ENCODE measurements at places on chromosomes 13 and 19.

DNA sequence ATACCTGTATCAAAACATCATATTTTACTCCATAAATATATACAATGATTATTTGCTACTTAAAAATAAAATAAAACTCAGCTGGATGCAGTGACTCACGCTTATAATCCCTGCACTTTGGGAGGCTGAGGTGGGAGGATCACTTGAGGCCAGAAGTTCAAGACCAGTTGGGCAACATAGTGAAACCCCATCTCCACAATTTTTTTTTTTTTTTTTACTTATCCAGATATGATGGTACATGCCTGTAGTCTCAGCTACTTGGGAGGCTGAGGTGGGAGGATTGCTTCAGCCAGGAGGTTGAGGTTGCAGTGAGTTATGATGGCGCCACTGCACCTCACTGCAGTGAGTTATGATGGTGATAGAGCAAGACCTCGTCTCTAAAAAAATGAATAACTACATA, 22.4 kb downstream of the POU2F2 start:
- no peak for DNase-seq

GRCh38 chr19:44626048-44626624, 12.8 kb downstream of the IGSF23 start:
- no peak for DNase-seq

DNA sequence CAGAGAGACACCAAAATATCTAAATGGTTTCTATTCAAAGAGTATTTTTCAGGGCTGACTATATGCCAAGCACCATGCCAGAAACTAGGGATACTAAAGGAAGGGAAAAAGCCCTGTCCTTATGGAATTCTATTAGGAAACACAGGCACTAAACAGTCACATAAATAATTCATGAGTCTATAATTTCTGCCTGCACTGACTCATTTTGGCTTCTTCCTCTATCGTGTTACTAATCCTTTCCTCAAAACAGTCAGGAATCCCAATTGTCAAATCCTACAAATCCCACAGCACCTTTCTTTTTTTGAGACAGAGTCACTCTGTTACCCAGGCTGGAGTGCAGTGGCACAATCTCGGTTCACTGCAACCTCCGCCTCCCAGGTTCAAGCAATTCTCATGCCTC, 29.2 kb downstream of the XPO4 start:
- DNase-seq, result no peak

DNA sequence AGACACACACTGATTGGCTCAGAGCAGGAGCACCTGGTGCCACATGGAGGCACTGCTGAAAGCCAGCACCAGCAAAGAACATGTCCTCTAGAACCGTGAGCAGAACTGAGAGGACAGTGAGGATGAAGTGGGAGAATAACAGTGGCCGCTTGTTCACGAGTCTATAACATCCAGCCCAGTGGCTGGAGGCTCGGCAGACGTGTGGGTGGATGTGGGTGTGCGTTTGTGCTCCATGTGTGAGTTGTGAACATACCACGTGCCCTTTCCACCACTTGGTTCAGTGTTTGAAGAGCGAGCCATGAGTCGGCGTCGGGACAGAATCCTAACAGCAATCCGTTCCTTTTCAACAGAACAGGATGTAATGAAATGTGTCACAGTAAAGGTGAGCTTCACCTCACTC, 113.0 kb downstream of the SOX1 start:
- DNase-seq, result no peak

GRCh38 chr19:35249146-35249847, 495 bp downstream of the LSR start:
- no peak for DNase-seq

GRCh38 chr13:94020833-94021232, 458.6 kb downstream of the DCT start:
- no peak for DNase-seq

DNA sequence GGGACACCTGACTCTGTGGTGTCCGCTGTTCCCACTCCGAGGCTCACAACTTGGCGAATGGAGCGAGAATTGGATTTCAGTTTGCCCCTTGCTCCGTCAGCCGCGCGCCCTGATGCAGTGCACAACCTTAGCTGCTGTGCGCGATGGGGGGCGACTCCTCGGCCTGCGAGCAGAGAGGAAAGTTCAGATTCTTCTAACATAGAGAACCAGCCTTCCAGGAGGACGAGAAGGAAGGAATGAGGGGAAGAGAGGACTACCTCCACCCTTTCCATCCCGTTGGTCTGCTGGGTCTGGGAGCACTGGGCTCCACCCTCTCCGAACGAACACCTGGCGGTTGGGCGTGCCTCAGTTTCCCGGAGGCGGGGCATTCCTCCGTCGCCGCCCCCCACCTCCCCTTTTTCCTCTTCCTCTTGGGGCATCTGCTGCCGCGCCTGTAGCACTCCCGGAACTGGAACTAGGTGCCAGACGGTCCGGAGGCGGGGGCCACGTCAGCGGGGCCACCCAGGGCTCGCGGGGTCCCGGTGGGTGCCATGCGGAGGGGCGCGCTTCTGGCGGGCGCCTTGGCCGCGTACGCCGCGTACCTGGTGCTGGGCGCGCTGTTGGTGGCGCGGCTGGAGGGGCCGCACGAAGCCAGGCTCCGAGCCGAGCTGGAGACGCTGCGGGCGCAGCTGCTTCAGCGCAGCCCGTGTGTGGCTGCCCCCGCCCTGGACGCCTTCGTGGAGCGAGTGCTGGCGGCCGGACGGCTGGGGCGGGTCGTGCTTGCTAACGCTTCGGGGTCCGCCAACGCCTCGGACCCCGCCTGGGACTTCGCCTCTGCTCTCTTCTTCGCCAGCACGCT, at the start of gene KCNK6:
KCNK6 (plus strand) TSS at position 425 of the 838 bp plus-strand sequence; CDS start at position 531, 106 bp downstream.
- no peak for DNase-seq

Measured in NCI-H1436 treated with DMSO at 0.1 percent for 48 hours (cell line).